Activated CD4-positive, alpha-beta T cell treated with anti-CD3 and anti-CD28 coated beads, Interleukin-2, amount 50 U/mL, for 4 hours (primary cell): ENCODE measurements at places on chromosomes 7 and 10.

- DNase-seq: no peak
These were observed 85.3 kb downstream of the NRP1 start for GRCh38 chr10:33249137-33249536.

DNA sequence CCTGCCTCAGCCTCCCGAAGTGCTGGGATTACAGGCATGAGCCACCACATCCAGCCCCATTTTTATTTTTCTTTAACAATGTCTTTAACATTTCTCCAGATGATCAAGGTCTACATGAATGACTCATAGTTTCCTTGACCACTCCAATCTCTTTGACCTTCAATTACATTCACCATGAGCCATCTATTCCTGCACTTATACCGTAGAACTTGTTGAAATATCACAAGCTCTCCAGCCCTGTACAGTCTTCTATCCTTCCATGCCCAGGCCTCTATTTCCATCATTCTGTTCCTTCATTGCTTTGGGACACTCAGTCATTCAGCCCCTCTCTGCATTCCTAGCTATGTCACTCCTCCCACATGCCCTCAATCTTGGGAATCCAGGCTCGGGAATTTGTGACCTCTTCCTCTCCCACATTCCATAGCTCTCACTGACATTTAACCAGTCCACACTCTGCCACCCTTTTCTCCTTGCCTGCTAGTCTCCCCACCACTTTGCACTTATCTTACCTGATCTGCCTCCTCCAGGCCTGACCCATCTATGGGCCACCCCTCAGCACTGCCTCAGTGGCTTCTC is 151.8 kb upstream of the STK17A start:
- DNase-seq: no peak

DNA sequence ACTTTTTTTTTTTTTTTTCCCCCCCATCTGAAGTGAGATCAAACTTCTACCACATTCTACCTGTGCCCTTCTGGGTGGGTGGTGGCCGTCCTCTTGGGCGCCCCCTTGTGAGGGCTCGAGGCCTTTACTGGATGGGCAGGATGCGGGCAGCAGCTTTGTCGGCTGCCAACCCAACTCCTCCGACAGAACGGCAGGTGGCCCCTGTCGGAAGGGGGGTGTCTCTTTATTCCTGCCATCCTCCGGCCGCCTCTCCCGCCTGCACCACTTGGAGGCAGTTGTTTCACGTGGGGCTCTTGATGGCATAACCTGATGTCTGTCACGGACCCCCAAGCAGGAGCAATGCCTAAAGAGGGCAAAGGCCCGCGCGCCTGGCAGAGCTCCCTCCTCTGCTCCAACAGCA is 31.0 kb downstream of the AMZ1 start:
- DNase-seq: peak; percentile 47

- no peak for DNase-seq
These were observed 1015.6 kb downstream of the NRG3 start for GRCh38 chr10:82890573-82890972.

DNA sequence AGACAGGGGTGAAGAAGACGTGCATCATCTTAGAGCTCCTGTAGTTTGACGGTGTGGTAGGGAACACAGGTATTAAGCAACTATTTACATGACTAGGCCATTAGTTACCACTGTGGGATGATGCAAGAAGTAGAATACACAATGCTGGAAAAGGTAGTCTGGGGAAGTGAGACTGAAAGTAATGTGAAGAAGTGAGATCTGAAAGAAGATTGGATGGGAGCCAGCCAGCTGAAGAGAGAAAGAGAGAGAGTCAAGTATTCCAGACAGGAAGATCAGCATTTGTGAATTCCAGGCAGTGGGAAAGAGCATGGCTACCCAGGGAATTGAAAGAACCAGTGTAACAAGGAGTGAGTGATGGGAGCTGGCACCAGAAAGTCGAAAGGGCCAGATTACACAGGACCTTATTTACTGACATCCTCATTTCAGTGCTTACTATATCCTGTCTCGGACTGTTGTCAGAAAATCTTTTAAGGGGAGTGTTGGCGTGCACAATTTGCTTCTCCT is 4.0 kb upstream of the CFAP58 start:
- DNase-seq: no peak

GRCh38 chr10:118241229-118242137 is 100.6 kb downstream of the FAM204A start:
- DNase-seq: peak; percentile 59

DNA sequence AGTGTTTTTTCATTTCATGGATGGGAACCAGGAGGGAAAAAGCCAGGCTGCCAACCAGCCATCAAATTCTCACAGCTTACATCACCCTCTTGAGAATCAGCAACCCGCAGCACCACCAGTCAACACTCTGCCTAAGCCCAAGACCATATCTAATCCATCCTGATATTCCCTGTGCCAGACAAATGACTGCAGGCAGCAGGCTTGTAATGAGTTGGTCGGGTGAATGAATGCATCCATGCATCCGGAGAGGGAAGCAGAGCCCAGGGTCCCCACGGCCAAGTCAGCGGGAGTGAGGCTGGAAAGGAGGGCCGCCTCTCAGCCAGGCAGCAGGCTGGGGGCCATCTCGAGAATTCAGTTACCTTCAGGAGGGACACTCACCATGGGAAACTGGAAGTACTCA is 46.9 kb downstream of the SLIT1 start:
- no peak for DNase-seq

DNA sequence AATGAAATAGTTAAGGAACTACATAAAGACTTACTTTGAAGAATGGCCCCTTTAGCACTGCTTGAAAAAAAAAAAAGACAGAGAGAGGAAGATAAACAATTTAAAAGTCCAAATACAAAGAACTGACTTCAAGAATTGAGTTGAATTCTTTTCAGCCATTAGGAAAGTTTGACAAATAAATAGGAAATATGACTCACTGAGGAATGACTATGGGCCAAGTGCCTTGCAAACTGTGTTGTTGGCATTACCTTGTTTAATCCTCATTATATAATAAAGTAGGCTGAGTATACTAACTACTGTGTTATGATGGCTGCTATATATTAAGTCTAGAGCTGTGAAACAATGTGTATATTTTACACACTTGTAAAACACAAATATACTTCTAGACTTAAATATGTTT is 151.1 kb downstream of the ELMO1 start:
- no peak for DNase-seq

- no peak for DNase-seq
These were observed at the start of gene EPDR1 for GRCh38 chr7:37920305-37920848. Gene EPDR1 (plus strand): TSS chr7:37920640. CDS start chr7:37920940, 300 bp downstream.

GRCh38 chr7:64999165-65000004 is 7.1 kb downstream of the ERV3-1 start:
- DNase-seq: no peak

GRCh38 chr7:36291387-36292316 is 98.0 kb upstream of the ANLN start:
- peak; percentile 66 for DNase-seq

DNA sequence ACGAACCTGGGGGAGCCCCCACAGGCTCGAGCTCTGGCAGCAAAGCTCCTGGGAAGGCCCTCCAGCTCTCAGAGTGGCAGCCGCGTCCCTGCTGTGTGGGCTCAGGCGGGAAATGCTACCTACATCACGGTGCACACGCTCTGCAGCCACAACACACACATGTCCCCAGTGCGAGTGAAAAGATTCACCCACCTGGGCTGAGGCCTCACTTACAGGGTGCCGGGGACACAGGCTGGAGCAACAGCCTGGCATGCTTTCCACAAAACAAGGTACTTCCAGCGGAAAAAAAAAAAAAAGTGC is 410.4 kb upstream of the FOXK1 start:
- no peak for DNase-seq

GRCh38 chr7:88344956-88345832 is 38.5 kb upstream of the STEAP4 start:
- DNase-seq: no peak

- no peak for DNase-seq
These were observed 76.8 kb downstream of the HIBADH start for GRCh38 chr7:27585781-27586447.

GRCh38 chr10:6473430-6473829 is 106.6 kb downstream of the PRKCQ start:
- DNase-seq: peak; percentile 33

GRCh38 chr10:85888004-85888403 is 478.6 kb downstream of the GRID1 start:
- no peak for DNase-seq

DNA sequence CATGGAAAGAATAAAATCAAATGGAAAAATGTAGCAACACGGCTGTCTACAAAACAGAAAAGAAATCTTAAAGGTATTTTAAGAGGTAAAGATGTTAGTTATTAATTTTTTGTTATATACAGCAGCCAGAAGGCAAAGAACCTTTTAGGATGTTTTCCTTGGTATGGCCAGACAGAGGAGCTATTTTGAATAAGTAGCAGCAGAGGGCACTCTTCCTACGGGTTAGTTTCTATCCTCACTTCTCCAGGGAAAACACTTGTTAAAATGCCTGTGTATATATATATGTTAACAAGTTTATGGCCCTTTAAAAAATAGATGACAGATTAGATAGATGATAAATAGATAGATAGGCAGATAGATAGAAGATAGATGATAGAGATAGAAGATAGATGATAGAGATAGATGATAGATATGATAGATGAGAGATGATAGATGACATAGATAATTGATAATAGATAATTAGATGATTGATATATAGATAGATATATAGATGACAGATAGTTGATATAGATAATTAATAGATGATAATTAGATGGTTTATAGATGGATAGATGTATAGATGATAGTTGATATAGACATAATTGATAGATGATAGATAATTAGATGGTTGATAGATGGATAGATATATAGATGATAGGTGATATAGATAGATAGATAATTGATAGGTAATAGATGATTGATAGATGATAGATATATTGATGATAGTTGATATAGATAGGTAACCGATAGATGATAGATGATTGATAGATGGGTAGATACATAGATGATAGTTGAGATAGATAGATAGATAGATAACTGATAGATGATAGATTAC is 57.8 kb upstream of the WIPF3 start:
- no peak for DNase-seq

GRCh38 chr10:93859049-93859655 is 34.6 kb upstream of the SLC35G1 start:
- DNase-seq: no peak

- no peak for DNase-seq
These were observed 527.8 kb downstream of the SH2D4B start for GRCh38 chr10:81065474-81065873.

DNA sequence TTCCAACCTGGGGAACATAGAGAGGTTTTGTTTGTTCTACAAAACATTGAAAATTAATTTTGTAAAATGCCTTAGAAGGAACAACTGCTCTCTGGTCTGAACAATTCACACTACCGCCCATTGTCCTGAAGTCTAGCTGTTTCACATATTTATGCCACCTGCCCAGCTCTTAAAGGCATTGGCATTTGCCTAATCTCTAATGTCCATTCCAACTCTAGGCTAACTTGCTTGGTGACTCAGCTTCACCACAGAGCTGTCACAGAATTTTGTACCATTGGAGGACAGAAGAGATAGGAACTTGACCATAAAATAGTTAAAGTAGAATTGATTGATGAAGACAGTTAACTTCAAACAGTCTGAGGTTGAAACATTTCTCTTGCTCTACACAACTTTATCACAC is 53.5 kb upstream of the PPP1R17 start:
- no peak for DNase-seq

DNA sequence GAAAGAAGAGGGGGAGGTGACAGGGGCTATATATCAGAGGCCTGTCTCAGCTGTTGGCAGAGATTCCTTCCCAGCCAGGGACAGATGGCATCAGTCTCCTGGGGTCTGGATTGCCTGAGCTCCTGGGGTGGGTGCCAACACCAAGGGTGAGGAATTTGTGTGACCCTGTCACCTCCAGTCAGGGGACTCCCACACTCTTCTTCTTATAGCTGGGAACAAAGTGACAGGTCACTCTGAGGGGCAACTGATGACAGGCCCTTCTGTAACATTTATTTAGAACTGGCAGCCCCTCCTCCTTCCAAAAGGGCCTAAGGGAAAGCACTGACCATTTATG is 53.7 kb upstream of the DUSP5 start:
- DNase-seq: no peak

- DNase-seq: no peak
These were observed 60.5 kb downstream of the YKT6 start for GRCh38 chr7:44261240-44261639.

GRCh38 chr7:77205706-77206105 is 6.1 kb upstream of the FGL2 start:
- DNase-seq: no peak

DNA sequence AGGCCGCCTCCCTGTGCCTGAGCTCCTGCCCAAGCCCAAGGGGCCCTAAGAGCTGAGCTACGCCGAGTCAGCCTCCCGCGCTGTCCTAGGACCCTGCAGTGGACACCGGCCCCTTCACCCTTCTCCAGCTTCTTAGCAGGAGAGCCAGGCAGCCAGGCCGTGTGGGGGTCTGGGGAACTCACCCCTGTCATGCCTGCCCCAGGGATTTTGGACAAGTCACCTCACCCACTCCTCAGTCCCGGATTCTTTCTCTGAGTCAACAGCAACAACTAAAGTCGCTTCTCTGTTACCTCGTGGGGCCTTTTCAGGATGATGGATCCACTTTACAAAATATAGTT is 79.3 kb downstream of the MKI67 start:
- no peak for DNase-seq

DNA sequence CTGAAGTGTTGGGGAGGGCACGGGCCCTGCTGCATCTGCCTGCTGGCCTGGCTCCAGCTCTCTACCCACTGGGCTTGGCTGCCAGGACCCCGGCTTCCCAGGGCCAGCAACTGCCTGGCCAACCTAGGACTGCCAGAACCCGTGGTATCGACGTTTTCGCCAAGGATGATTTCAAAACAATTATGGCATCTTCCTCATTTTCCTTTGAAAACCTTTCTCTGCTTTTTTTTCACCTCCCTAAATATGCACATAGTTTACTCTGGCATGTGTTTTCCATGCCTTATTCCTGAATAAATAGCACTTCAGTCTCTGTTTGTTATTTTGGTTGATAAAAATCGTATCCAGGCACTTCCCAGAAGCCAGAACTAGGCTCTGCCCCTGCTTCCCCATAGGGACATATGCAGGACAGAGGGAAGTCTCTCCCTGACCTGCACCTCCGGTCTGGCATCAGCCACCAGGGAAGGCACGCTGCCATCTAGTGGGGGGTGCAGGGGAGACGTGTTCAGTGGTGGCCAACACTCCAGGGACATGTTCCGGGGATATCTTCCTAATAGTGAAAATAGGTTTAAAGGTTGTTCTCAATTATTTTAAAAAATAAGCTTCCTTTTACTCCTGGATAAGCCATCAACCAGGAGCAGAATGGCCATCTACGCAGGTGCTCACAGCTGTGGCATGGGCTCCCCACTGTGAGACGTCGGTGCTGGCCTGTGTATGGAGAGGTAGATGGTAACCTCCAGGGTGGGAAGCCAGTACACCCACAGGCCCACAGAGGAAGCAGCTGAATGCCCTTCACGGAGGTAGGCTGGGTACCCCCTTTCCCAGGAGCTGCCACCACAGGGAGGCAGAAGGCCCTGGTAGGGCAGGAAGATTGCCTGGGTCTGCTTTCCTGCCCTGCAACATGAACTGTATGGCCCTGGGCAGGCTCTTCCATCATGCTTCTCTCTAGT is 30.7 kb upstream of the ANTXRL start:
- peak; percentile 51 for DNase-seq

GRCh38 chr7:98286093-98286539 is 4.6 kb downstream of the BRI3 start:
- DNase-seq: no peak
